Progenitor cell of endocrine pancreas (in vitro differentiated cells): ENCODE measurements at places on chromosomes 4 and X.

GRCh38 chrX:118508635-118509034 lies 13.0 kb downstream of the DOCK11 start:
- DNase-seq = no peak

GRCh38 chr4:104457308-104457981 lies 37.2 kb downstream of the CXXC4 start:
- no peak for DNase-seq

GRCh38 chr4:127006446-127006877 lies 626.3 kb upstream of the INTU start:
- DNase-seq = no peak

GRCh38 chrX:71098302-71098701 lies 2.7 kb downstream of the FOXO4 start:
- no peak for DNase-seq

DNA sequence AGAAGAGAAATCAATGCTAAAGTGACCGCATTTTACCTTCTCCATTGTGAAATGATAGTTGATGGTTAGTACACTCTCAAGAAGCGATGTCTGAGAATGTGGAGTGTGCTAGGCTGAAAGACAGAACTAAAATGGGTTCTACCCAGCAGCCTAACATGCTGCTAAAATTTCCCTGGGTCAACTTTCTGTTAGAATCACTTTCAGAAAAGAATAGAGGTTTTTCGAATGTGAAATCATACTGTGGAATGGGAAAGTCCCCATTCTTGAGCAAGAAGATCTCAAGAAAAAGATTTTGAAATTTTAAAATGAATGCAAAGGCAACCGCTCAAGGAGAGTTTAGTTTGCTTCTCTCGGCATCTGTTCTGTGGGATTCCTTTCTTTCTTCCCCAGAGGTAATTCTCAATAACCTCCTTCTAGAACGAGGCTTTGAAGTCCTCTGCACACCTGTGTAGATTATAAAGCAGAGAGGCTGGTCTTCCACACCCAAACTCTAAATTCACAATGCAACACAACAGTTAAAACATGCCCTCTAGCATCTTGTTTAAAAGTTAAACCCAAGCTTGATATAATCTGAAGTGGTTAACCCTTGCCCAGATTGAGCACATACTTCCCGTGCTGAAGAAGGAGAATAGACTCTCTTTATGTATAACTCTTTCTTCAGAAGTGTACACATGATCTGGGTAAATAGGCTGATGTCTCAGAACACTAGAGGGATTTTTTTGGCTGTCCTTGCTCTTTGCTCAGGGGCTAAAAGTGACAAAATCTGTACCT lies 208.7 kb upstream of the KLF3 start:
- no peak for DNase-seq

DNA sequence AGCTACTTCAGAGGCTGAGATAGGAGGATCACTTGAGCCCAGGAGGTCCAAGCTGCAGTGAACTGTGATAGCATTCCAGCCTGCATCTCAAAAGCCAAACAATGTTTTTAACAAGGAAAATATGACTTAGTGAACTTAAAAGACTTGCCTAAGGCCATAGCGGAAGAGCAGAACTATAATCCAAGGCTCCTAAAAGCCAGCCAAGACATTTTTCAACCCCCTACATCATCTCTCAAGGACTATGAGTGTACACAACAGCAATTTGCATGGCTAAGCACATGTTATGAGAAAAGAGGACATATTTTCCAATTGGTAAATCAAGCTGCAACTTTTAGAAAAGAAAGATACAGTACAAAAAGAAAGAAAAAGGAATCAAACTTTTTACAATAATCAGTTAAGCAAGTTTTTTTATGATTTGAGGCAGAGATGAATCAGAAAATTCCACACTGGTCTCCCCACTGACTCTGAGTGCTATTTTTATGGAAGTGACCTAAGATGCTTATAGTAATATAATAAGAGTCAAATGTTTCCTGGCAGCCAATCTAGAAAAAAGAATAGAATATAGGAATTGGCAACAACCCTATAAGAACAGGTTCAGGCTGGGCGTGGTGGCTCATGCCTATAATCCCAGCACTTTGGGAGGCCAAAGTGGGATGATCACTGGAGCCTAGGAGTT lies 9.8 kb upstream of the ACOT9 start:
- no peak for DNase-seq

DNA sequence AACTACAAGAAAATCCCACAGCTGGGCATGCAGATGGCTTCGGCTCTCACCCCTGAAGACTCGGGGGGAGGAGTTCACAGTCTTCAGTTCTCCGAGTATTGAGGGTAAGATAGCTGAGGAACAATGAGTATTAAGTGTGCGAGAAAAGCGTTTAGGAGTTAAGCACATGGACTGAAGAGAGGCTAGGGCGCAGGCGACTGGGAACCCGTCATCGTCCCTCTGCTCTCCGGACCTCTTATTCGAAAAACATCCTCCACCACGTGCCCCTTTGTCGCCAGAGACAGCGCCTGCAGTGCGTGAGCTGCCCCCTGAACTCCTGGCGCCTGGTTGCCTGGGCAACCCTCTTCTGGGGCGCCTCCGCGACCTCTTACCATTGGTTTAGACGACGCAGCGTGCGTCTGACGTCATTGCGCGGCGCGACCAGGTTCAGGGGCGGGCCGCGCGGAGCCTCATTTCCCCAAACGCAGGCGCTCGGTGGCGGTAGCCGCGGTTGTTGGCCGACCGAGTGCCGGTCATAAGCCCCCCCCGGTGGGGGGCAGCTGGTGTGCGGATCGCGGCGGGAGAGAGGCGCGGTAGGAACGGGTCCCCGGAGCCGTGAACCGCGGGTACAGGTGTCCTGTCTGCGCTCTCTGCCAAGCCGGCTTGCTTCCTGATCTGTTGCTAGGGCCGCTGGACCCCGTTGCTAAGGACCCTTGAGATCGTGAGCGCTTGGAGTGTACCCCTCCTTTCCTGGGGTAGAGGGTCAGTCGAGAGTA lies at the start of gene PACRGL:
PACRGL (plus strand) TSS at position 452 of the 755 bp plus-strand sequence. CDS start 4,024 bp downstream, outside the sequence.
- DNase-seq = peak; percentile 78

GRCh38 chr4:88619971-88620370 lies 27.7 kb downstream of the HERC3 start:
- no peak for DNase-seq

DNA sequence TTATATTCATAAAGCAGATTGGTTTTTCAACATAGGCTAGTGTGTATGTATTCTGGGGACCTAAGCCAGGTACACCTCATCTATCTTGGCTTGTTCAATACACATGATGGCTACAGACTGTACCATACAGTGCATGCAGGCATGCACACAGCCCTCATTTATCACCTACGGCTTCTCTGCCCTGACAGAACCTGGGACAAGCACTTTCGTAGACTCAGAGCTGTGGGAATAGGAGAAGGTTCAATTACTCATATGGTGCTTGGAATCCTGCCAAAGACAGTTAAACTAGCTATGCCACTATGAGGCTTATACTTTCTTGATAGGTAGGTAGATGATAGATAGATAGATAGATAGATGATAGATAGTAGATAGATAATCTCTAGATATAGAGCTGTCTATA lies 457.2 kb downstream of the GALNTL6 start:
- DNase-seq = no peak

GRCh38 chr4:37437163-37437562 lies 192.6 kb downstream of the NWD2 start:
- no peak for DNase-seq

- no peak for DNase-seq
These were observed 294.7 kb upstream of the CT83 start for GRCh38 chrX:116757491-116757890.

GRCh38 chr4:81736324-81736723 lies 264.6 kb upstream of the RASGEF1B start:
- DNase-seq = no peak

DNA sequence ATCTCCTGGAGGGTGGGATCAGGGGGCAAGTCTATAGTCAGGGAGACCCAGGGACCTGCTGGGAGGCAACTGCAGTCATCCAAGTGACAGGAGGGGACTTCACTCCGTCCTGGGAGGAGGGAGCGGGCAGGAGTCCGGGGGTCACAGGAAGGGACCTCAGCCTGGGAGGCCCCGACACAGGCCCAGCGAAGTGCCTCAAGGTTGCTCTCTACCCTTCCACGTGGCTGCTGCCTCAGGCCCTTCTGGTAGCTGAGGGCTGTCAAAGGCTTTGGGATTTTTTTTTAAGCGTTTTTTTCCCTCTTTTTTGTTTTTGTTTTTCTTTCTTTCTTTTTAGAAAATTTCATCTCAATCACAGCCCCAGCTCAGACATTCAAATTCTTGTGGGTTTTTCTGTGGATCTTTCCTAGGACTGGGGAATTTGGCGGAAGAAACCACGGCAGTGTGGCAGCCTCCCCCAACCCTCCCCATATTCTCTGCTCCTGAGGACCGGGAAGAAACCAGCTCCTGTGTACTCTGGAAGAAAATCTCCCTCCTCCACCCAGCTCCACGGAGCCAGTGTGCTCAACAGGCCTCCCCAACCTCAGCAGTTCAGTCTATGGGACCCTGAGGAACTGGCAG lies 1.4 kb upstream of the HAUS7 start:
- no peak for DNase-seq

- DNase-seq = no peak
These were observed 66.7 kb downstream of the COQ2 start for GRCh38 chr4:83217721-83218522.

DNA sequence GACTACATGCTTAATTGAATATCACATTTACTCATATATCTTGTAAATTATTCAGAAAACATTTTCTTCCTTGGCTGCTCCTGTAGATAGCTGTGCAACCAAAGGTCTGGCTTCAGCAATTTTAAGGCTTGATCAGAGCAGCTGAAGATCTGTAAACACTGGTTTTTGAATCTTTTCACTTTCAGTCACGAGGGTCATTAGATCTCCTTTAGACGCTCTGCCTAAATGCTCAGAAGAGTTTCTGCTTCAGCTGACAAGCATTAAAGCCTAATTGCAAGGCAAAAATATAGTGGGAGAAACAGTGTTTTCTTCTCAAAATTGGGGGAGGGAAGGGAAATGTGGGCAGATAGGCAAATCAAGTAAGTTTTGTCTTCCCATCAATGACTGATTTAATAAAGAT lies 25.7 kb downstream of the TRPC5 start:
- DNase-seq = no peak

DNA sequence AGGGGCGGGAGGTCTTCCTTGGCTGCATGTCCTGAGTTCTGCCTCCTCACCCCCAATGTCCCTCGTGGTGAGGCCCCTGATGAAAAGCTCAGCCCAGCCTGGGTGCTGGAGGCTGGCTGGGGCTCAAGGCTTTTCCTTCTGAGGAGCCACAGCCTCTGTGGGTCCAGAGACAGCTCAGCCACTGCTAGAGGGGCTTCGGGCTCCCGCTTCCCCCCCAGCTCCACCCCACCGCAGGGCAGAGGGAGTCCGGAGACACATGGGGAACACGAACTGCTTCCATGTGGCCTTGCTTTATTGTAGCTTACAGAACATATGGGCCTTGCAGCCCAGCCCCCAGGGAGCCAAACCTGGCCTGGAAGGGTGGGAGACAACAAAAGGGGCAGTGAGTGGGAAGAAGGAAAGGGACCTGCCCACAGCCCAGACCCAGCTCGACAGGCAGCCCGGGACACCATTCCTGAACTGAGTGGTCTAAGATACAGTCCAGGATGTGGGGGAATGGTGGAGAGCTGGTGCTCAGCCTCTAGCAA lies 89.9 kb upstream of the NKX1-1 start:
- DNase-seq = no peak

- no peak for DNase-seq
These were observed 4.2 kb downstream of the PRDM8 start for GRCh38 chr4:80201252-80202151.

DNA sequence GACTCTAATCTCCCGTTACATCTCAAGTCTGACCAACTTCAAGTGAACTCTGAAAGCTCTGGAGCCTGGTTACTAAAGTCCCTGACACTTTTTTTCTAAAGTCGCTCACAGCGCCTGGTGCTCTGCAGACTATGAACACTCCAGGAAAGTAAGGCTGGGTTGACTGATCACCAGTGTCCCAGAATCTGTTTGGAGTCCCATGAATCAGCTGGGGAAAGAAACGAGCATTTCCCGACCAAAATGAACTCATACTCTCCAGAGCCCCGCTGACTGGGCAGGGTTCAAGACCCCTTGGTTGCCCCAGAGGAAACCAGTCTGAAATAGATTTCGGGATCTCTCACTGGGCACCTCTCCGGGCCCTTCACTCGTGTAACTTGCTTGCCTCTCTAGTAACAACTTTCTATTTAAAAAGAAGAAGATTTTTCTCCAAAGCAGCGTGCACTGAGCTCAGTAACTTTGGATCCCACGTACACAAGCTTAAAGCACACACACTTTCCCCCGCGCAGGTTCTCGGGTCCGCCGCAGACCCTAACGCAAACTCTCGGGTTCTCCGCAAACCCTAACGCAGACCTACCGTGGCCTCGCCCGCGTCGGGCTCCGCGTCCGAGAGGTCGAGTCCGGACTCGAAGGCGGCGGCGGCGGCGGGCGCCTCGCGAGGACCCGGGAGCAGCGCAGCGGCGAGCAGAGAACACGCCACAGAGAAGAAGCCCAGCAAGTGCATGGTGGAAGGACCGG lies 964 bp downstream of the VEGFC start:
- peak; percentile 29 for DNase-seq

- no peak for DNase-seq
These were observed 24.4 kb upstream of the PLAC8 start for GRCh38 chr4:83138946-83139345.

DNA sequence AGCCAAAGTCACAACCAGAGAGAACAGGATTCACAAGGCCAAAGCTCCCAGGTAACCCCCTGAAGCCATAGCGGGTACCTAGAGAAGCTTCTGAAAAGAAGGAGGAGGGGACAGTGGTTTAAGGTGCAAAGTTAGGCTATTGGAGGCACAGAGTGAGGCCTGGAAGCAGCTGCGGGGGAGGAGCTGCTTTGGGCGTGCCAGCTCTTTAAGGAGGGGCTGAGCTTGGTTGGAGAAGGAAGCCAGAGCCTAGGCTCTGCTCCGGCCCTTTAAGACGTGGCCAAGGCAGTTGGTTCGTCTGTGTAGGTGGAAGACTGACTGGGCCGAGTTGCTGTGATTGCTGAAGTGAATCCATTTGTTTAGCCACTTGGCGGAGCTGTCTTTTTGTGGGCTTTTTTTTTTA lies 1.5 kb downstream of the KLF8 start:
- DNase-seq = no peak

- DNase-seq = no peak
These were observed 452.9 kb upstream of the EPHA5 start for GRCh38 chr4:66123190-66123589.

GRCh38 chr4:177855507-177856197 lies 413.4 kb upstream of the AGA start:
- no peak for DNase-seq
